ENCODE measurements at places on chromosomes 2 and 18.

- no peak for DNase-seq
Measured at GRCh38 chr18:21163647-21164547, 52.3 kb upstream of the ROCK1 start.

DNA sequence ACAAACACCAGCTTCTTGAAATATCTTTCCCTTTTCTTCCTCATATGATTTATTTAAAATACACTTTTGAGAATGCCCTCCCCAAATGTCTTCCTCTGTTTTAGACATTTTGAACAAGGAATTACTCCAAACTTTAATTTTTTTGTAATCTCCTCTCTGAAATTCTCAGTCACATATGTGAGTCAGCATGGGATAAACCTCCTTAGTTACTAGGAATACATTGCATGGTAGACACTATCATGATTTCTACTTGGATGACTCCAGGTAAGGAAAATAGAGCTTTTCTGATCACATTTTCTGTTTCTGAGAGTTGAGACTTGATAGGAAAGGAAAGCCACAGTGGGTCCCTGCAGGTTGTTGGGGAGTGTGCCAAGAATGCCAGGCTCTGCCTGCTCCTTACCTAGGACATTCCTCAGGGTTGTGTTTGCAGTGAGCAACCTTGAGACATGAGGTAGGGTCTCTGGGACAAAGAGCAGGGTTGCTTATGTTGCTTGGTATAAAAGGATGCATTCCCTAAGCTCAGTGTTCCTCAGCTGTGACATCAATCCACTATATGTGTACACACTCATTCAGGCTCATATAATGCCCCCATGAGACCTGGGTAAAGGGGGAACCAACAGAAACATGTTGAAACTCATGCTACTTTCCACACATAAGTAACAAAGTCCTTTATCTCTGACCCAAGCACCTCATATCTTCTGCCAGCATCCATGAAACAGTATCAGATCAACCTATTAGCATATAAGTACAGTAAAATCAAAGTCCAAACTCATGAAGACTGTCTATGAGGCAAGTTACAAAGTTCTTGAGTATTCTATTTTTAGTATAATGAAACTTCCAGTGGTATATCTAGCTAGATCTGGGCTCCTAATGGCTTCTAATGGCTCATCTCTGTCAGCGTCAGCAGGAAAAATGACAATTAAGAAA, 112.8 kb upstream of the SCN1A start:
- DNase-seq, result no peak

DNA sequence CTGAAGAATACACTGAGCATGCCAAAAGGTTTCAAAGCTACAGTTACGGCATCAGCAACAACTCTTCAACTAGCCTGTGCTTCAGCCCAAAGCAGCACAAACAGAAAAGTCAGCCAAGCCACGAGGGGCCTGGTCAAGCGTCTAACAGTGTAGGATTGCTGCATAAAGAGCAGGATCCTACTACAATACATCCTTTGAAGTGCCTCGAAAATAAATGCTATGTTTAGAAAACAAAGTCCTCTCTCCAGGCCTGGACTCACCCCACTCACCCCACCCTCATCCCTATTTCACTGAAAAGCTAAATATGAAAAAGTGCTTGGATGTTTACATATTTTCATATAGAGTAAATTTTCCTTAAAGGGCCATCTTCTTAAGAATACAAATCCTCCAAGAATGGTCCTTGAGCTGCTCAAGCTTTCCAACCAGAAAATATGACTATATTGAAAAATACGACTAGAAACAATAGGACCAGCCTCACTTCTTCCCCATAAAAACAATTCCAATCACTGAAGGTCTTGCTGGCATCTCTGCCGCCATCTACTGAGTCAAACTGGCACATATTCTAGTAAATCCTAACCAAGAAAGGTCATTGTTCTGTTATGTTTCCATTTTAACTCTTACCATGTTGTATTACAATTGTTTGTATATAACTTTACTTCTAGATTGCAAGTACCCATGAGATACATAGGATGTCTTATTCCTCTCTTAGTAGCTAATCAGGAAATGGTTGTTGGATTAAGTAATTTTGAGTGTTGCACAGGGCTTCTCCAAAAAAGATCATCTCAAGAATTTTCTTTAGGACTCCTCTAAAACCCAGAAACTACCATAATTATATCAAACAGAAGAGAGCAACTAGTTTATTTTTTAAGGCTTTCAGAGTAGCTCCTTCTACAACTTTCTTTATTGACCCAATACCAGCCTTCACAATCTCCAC, 63.6 kb downstream of the CLHC1 start:
- peak; percentile 66 for DNase-seq

DNA sequence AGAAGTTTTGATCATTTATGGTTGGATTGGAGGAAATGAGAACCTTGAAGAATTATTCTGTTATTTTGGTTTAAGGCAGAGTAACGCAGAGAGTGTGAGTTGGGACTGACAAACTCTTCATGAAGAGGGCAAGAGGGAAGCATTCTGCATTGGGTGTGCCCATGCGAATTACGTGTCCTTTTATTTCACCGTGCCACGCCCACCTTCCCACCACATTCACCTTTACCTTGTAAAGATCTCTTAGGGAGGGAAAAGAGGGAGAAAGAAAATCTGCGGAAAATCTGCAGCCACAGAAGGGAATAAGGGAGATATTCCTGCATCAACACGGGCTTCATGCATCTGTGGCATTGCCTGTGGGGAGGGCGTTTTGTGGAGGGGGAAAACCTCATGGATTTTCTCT, 31.8 kb downstream of the SLC9A4 start:
- no peak for DNase-seq

- DNase-seq, result no peak
Measured at GRCh38 chr18:12777500-12777944, 74.7 kb downstream of the PSMG2 start.

DNA sequence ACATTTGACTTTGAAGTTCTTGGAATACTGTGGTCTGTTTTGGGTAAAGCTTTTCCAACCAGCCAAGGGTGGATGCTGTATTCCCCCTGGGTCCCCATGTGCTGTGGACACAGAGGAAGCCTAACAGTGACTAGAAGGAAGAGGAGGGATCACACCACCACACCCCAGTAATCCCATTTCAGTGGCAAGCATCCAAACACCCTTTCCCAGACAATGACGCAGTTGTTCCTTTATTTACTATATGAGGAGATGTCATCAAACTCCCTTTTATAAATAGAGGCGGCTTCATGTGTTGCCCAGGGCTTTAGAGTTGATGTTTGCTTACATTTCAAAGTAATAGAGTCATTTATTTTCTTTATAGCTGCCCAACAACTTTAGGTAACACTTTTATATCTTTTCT, 959.4 kb upstream of the GYPC start:
- DNase-seq, result no peak

DNA sequence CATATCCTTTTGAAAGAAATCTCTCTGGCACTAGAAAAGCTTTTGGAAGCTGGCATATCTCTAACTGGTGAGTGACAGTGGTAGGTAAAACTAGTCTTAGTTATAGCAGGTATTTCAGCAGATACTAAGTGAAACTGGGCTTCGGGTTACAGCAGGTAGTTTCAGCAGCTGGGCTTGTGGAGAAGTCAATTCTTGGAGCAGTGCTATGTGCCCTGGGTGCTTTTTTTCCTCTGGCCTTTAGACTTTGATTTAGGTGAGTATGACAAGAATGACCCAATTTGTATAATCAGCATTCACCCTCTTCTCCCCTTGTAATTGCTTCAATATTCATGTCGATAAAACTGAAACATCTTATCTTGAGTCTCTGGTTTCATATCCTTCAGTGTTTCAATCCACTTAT, 123.1 kb downstream of the KYNU start:
- no peak for DNase-seq

DNA sequence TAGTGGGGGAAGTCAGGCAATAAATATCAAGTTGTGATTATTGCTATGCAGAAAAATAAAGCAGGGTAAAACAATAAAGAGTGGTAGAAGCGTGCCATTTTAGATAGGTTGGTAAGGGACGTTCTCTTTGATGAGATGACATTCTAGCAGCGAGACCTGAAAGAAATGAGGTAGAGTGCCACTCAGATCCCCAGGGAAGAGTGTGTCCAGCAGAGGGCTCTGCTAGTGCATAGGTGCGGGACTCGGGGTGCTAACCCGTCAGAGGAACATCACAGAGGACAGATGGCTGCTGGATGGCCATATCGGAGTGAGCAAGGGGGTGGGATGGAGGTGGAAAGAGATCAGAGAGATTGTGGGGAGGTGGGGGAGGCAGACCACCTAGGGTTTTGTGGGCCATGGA, 16.3 kb upstream of the GTF2A1L start:
- peak; percentile 39 for DNase-seq

DNA sequence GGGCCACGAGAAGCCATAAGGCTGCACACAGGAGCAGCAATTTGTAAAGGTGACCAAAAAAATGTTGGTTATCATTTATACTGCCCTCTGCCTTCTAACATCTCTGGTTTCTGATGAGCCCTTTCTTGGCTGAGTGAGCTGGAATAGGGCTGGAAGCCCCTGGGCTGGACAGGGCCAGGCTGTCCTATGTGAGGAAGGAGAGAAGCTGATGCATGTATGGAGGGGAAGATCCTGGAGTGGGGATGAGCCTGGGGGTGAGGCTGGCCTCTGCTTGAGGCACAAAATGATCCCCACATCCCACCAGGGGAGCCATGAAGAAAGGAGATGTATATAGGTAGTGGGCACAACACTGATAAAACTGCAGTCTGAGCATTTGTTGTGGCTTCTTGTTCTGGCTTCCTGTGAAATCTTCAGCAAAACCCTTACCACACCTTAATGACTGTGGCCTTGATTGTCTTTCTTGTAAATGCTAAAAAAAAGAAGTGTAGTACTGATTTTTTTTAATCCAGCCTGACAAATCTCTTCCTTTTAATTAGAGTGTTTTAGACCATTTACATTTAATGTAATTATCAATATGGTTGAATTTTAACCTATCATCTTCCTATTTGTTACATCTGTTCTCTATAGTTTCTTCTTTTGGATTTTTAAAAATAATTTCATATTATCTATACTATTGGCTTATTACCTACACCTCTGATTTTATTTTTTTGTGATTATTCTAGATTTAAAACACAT, 5.6 kb downstream of the SNED1 start:
- no peak for DNase-seq

DNA sequence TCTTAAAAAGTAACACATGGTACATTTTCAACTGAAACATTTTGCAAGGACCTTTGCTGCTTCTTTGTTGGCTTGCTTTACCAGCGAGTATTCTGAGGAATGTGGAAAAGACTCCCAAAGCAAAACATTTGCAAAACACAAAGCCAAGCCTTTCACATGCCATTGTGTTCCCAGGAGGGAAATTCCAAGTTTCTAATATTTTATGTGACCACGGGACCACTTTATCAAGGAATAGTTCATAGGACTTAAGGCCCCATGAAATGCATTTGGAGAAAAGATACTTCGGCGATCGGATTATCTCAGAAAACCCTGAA, 26.2 kb downstream of the CYP27C1 start:
- no peak for DNase-seq

DNA sequence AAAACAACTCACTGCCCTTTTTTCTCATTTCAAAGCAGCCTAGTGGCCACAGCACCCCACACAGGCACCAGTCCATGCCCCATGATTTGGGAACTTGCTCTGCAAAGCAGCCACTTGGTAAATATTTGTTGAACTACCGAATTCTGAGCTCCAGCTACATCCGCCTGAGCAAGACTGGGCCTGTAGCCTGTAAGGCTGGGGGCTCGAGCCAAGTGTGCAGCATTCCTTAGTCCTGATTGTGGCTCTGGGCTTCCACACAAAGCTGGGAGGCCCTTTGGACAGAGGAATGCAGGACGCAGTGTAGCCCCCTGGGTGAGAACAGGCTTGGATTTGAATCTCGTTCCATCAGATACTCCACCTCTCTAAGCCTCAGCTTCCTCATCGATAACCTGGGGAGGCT, 88.4 kb downstream of the ACTR2 start:
- no peak for DNase-seq

DNA sequence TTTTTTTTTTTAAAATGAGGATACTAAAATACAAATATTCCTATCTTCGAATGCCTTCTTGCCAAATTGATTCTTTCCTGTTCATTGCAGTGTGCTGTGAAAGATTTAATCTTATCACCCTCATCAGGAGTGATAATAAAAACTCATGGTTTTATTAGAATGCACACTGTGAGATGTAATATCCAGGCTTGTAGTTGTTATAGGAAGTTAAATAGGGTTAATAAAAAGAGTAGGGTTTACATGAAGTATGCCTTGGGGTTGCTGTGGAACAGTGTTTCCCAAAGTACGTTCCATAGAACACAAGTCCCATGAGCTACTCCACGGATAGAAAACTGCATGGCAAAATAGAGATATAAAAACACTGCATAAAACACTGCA, 191.9 kb downstream of the SPP2 start:
- DNase-seq, result no peak

- no peak for DNase-seq
Measured at GRCh38 chr2:20242727-20243377, 17.9 kb upstream of the SDC1 start.

DNA sequence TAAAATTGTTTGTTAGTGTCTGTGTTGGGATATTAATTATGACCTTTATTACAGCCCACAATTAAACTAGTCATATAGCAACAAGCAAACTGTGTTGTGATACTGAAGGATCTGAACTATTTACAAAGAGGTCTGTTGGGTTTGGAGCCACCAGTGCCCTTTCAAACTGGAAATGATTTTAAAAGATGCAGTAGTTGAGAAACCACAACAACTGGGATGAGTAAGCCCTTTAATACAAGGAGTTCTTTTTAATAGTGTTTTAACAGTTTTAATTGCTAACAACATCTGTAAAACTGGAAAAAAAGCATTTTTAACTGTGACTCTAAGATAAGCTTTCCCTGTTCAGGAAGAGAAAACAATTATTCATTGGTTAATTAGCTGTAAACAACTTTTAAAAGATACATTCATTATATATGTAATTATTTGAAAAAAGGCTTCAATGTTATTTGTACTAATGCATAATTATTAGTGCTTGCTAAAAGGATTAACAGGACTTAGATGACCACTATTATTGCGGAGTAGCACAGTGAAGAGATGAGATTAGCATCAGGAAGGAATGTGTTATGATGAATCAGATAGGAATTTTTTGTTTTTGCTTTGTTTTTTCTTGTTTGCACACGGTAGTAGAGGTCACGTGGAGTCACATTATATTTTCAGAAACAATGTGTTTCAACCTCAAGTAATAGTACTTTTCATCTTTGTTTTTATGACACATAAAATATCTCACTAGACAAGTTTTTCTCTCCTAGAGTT, 392.7 kb upstream of the FANCL start:
- no peak for DNase-seq

- no peak for DNase-seq
Measured at GRCh38 chr2:42064417-42064942, 16.7 kb downstream of the PKDCC start.

GRCh38 chr18:50061876-50062517, 132.9 kb downstream of the MYO5B start:
- DNase-seq, result no peak

- no peak for DNase-seq
Measured at GRCh38 chr2:206971805-206972204, 32.5 kb downstream of the CPO start.

GRCh38 chr18:10420561-10421352, 33.7 kb upstream of the APCDD1 start:
- no peak for DNase-seq

Measured in GM12865 (cell line).